ENCODE measurements at places on chromosomes 2 and 18.

- DNase-seq = no peak
Observed at GRCh38 chr18:39604836-39605235, 2039.2 kb upstream of the CELF4 start.

DNA sequence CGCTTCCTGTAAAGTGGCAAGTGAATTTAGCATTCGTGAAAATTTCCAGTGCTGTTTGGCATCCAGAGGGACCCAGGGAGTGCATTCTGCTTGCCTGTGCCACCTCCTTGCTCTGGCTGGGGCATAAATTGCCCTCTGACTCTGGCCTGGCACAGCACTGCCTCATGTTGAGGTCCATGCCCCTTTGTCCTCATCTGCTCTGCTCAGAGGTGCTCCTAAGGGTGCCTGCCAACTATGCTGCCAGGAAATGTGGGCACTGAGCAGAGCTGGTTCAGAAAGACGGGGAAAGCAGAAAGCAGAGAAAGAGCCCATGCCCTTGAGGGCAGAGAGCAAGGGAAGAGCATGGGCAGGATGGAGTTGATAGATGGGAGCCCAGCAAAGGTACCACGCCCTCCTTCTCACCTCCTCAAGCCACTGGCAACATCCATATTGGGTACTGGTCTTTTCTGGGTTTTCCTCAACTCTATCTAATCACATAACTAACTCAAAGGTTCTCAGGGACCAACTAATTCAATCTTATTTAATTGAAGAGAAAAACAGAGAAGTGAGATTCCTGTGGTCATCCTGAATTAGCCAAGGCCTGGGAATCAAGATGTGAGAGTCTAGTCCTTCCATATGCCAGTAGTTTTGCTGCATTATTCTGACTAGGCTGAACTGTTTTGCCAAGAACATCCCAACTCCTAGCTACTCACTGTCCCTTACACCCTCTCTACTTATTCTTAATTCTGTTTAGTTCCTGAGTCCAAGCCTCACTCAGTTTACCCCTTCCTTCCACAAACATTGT lies 441.5 kb upstream of the TNP1 start:
- DNase-seq = no peak

GRCh38 chr2:66442516-66443185 lies 7.7 kb downstream of the MEIS1 start:
- DNase-seq = no peak

DNA sequence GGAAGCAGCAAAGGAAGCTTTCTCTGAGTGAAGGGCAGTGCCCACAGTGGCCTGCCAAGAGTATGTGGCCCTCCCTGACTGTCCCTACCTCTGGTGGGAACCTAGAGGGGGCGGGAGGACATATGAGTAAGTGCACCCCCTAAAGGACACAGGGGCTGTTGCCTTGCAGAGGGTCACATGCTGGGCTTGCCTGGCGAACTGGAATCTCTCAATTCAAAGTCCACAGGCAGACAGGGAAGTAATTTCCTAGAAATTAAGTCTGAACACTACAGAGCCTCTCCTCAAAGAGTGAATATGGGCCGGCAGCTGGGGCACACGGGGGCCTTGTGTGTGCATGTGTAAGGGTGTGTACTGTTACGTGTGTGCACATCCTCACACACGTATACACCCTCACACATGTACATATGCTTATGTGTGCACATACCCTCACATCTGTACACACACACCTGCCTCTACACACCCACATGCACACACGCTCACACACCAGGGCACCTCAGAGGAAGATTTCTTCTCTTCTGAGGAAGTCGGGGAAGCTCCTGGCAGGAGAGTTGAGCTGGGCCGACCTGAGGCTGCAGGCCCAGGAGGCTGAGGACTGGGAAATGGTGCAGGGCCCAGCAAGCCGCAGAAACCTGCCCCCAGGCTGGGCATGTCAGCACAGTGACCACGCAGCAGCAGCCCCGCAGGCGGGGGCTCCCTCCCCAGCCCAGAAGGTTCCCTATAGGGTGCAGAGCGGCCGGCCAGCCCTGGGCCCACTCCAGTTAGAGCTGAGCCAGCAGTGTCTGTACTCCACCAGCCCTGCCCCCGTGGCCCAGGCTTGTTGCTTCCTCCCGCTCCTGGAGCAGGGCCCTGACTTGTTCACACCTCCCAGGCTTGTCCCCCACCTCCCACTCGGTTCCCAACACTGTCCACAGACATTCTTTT lies 77.4 kb upstream of the TAF1B start:
- DNase-seq = no peak

GRCh38 chr2:181165199-181165868 lies 184.9 kb downstream of the UBE2E3 start:
- DNase-seq = no peak

- no peak for DNase-seq
Observed at GRCh38 chr18:22726469-22726868, 206.7 kb upstream of the RBBP8 start.

DNA sequence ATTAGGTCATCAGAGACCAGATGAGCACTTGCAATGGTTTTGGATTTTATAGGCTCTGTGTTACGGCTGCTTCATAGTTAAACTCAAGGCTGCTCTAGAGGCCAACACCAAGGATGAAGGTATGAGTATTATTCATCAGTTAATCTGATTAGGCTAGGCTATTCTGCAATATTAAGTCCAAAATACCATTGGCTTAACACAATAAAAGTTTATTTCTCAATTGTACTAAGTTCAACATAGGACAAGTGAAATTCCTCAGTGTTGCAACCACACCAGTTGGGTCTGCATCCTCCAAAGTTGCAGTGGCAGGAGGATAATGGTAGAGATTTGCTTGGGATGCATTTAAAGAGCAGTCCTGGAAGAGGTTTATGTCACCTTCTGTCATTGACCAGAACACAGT lies 538.3 kb upstream of the CDH2 start:
- DNase-seq = no peak

DNA sequence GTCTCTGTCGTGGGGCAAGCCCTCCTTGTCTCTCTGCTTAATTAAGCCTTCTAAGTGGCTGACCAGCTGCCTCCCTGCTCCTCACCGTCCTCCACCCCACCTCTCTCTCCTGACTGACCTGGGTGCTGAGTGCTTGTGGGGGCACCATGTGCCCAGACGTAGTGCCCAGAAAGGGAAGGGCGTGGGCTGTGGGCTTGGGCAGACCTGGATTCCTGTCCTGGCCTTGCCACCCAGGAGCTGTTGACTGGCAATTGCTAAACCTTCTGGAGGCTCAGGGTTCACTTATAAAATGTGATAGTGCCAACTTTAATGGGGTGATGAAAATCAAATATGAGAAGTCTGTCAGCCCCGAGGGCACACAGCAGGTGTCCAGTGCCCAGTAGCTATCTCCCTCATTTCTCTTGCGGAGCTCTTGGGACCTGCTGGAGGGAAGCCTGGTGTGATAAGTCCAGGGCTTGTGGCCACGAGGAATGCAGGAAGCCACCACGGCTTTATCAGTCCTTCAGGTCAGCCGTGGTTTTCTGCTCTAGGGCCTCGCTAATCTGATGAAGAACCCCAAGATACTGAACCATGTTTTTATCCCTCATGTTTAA lies 22.0 kb upstream of the INHBB start:
- DNase-seq = no peak

- no peak for DNase-seq
Observed at GRCh38 chr2:164826293-164827243, 15.1 kb downstream of the COBLL1 start.

DNA sequence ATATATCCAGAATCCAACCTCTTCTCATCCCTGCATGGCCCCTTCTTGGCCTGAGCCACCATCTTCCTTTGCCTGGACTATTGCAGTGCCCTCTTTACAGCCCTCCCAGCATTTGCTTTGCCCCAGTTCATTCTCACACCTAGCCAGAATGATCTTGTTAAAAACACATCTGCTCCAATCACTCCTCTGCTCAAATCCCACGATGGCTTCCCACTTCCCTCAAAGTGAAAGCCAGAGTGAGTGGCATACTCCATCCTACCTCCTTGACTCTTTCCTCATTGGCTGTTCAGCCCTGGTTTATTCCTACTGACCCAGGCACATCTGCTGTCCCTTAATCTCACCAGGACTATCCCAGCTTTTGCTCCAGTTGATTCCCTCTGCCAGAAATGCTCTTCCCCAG lies 14.7 kb downstream of the SULT6B1 start:
- no peak for DNase-seq

DNA sequence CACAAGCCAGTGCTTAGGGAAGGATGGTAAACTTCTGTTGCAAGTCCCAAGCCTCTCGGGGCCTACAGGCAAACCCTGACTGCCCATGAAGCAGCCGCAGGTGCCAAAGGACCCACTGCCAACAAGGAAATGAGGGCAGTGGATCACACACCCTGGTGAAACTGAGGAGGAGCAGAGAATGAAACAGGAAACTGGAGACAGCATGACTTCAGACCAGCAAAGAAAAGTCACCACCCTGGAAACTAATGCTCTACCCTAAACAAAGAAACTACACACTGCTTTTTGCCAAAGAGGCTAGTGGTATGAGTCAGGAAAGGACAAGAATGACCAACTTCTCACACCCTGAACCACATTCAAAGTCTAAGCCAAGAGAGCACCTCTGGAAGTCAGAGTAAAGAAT lies 97.2 kb downstream of the MYO5B start:
- DNase-seq = no peak

GRCh38 chr2:173307293-173307692 lies 47.4 kb upstream of the CDCA7 start:
- no peak for DNase-seq

DNA sequence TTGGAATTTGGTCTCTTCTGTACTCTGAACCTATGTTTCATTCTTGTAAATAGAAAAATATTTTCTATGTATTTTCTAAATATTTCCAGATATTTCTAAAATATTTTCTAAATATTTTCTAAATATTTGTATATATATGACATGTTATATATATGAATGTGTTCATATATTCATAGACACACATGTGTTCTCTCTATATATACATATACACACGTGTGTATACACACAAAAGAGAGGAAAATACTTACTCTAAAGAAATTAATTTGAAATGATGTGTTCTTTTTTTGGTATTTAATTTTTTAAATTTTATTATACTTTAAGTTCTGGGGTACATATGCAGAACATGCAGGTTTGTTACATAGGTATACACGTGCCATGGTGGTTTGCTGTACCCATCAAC lies 589.6 kb downstream of the LRRTM4 start:
- DNase-seq = no peak

- DNase-seq = no peak
Observed at GRCh38 chr18:12264864-12265263, 10.7 kb downstream of the CIDEA start.

Measured in stimulated activated CD8-positive, alpha-beta memory T cell treated with anti-CD3 and anti-CD28 coated beads, Interleukin-7, amount 100 ng/mL, for 24 hours (primary cell).